ENCODE measurements at places on chromosomes 13 and 19. TPM values are rescaled to one million over a fixed set of nuclear protein-coding genes. Genes with fewer than 3 reads are reported as not detected.

The TMEM150B gene
- total RNA-seq: not detected

GRCh38 chr13:113652404-113653263 lies 5.4 kb downstream of the ATP4B start:
- no peak for DNase-seq

The NLRP9 gene
- total RNA-seq: not detected

DNA sequence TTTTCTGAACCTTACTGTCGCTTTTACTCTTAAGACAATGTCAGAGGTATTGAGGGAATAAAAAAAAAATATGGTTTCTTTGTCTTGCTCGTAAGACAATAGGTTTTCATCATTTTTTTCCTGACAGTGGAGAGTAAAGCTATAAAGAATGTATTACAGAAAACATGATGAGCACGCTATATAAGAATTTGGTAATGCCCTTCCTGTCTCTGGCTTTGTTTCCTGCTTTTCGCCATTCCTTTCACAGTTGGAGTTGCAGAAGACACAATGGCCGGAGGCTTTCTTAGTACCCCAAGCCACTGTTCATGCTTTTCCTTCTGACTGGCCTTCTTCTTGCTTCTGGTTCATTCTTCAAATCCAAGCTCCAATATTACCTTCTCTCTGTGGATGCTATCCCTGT lies 101.0 kb upstream of the DACH1 start:
- no peak for DNase-seq

The COX7A1 gene
- total RNA-seq: not detected

The MTUS2 gene
- total RNA-seq: not detected

- no peak for DNase-seq
These were observed 268.3 kb upstream of the MIR17HG start for GRCh38 chr13:91079176-91079575.

The MYH14 gene
- total RNA-seq: not detected

- DNase-seq: peak; percentile 90
These were observed 5.5 kb upstream of the MAMSTR start for GRCh38 chr19:48724796-48725753.

The CYP4F11 gene
- not detected for total RNA-seq

DNA sequence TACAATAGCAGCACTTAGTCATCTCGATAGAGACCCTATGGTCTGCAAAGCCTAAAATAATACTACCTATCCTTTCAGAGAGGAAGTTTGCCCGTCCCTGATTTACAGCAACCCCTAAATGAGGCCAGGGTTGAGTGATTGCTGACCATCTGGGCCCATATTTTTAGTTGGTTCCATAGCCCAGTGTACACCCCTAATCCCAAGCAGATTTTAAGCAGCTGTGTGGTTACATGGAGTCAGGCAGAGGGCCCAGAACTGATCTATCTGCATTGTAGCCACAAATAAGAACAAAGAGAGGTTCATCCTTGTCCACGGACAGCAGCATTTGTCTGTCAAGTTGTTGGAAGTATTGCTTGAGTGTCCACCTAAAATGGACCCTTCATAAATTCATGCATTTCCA lies 148.2 kb downstream of the DCT start:
- no peak for DNase-seq

DNA sequence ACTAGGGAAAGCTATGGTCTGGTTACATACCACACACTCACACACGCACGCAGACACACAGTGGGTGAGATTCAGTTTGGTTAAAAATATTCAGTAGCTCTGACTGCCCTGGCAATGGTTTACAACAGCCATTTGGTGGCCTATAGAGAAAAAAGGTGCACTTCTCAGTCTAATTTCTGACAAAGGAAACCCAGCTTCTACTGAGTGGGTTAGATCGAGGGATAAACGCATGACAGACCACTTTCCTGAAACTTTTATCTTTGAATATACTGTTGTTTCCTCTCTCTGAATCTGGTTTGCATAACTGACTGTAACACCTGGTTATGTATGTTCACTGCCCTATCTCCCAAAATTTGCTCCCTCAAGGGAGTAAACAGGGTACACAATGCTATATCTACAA lies 2.5 kb downstream of the LIG4 start:
- no peak for DNase-seq

The FCGBP gene
- total RNA-seq: under 0.01 TPM

The ONECUT3 gene
- not detected for total RNA-seq

DNA sequence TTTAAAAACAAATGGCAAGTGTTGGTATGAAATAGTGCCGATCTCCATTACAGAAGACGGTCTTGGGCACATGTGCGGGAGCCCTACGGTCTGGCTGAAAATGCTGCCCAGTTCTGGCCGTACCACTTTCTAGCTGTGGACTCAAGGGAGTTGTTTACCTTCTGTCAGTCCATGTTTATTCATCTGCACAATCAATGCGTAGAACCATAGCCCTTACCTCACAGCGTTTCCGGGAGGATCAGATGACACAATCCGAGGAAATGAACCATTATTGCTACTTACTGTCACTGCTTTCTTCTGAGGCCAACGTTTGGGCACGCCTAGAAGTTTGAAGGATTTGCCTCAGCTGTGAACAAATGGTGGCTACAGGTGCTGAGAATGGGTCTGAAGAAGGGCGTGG lies 31.2 kb downstream of the GADD45B start:
- DNase-seq: peak; percentile 75

DNA sequence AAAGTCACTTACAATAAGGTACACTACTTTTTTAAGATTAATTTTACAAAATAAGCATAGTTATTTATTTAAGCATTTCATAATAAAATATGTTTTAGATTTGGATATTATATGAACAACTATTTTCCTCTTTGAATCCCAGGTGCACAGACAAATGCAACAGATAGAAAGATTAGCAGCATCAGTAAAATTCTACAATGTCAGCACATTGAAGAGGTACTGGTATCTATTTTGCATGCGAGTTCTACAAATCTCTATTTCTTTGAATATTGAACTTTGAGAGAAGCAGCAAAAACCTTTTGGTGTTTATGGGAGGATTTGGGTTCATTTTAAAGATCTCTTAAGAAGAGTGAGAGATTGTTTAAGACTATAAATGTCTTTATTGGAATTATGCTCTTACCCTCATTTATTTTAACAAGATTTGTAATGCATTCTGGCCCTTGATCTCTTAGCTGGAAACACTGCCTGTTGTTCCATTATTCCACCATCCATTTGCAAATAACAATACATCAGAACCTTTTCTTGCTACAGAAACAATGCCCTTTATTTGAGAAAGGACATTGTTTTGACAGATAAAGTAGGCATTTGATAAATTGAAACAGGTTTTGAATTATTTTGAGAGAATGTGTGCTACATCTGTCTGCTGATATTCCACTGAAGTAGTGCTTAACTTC lies 558.8 kb upstream of the KLHL1 start:
- DNase-seq: no peak

DNA sequence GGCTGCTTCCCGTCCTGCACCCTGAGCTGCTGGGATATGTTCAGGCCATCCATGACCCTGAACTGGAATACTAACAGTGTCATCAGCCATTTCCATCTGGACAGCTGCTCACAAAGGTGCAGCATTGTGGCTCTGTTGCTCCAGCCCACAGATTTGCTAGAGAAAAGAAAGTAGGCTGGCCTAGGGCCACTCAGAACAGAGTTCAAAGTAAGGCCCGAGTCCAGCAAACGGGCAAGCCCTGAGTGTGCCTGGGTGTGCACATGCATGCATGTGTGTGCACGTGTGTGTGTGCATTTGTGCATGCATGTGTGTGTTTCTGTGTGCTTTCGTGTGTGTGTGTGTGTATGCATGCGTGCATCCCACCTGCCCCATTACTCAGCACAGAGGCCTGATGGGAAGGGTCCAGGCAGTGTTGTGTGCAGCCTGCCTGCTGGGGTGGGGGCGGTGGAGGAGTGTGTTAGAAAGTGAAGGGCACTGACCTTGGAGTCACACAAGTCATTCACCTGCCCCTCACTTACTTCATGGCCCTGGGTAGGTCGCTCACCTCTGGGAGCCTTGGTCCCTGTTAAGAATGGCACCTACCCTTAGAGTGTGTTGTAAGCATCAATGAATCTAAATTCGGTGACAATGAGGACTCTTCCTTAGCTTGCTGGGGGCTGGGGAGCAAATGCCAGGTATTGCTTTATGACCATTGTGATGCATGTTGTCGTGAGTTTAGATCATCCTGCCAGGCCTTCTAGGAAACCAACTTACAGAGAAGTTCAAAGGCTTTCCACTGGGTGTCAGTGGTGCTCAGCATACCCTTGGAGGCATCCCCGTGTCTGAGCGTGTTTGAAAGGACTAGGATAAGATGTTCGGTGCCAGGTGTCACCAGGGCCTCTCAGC lies 53.2 kb downstream of the GPR12 start:
- no peak for DNase-seq

DNA sequence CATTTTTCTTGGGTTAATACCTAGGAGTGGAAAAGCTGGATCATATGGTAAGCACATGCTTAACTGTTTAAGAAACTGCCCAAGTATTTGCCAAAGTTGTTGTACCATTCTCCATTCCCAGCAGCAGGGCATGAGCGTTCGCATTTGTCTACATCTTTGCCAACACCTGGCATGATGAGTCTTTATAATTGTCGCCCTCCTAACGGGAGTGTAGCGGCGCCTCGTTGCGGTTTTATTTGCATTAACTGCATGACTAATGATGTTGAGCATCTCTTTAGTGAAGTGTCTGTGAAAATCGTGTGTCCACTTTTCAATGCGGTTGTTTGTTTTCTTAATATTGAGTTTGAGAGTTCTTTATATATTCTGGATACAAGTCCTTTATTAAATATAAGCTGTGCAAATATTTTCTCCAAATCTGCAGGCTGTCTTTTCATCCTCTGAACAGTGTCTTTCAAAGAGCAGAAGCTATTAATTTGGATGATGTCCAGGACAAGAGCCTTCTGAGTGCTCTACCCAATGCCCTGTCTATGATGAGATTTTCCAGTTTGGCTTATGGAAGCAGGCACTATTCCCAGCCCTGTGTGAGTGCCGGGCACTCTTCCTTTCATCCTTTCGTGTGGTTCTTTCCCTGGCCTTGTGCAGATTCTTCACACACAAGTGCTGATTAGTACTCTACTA lies 202.0 kb downstream of the FOXO1 start:
- no peak for DNase-seq

- DNase-seq: no peak
These were observed 37.5 kb upstream of the CEACAM20 start for GRCh38 chr19:44566984-44567383.

- peak; percentile 99 for DNase-seq
These were observed 3.3 kb upstream of the GPR183 start for GRCh38 chr13:99310382-99311031.

The HNRNPL gene
- total RNA-seq: 266 TPM

- peak; percentile 53 for DNase-seq
These were observed 37.7 kb upstream of the MCF2L start for GRCh38 chr13:112931028-112931934.

DNA sequence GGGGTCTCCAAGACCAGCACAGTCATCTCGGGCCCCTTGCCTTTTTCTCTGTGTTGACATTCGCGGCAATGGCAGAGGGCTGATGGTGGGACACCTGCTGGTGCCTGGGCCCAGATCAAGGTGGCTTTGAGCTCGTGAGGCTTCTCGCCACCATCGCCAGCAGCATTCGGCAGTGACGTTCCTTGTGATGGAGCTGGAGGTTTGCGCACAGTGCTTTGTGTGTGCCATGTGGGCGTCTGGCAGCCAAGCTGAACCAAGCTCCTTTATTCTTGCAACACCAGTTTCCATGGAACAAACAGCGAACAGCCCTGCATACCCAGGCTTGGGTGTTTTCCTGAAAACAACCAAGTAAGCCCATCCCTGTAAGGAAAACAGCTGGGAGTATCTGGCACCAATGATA lies 9.1 kb upstream of the TMEM255B start:
- DNase-seq: no peak

The KLK2 gene
- total RNA-seq: not detected
